Activated CD4-positive, alpha-beta T cell treated with anti-CD3 and anti-CD28 coated beads, Interleukin-2, Interleukin-4, amounts not matched to agents 100 ng/mL and 50 ng/mL, durations not matched to agents 16 hours and 8 hours (primary cell): ENCODE measurements at places on chromosomes 1 and 21.

DNA sequence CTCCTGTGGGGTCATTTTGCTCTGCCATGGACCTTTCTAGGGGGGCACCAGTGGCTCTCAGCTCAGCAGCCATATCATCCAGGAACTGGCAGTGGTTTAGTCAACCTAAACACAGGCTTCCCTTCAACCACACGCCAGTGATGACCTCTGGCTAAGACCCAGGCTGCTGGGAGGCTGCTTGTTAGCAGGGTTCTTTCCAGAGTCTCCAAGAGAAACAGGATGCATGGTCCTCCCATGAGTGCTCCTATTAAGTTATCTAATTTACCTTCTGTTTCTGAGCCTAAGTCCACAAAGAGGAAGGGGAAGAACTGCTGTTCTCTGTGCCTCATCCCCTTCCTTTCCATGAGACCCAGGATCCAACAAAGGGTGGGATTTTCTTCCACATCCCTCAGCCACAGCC lies 137.3 kb upstream of the PLXNA2 start:
- no peak for DNase-seq

DNA sequence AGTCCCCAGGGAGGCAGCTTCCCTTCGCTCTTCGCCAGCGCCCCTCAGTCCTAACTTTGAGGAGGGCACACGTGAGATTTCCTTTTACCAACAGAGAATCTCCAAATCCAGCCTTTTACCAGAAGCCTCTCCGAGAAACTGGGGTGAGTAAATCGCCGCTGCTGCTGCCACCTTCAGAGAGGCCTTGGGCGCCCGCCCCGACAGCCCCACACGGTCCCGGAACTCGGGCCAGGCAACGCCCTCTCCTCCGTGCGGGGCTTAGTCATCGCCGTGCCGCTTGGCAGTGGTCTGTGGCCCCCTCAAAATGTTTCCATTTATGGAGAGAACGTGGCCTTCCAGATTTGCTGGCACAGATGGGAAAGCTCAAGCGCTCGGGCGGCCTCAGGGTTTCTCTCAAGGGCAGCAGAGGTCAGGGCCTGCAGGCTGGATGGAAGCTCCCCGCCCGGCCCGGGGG lies 41.4 kb upstream of the COL6A2 start:
- DNase-seq = no peak

GRCh38 chr21:38766987-38767722 lies 38.6 kb upstream of the ETS2 start:
- DNase-seq = peak; percentile 92

GRCh38 chr1:226407199-226407496 lies 745 bp downstream of the PARP1 start:
- no peak for DNase-seq
